PC-3 (cell line): ENCODE measurements at places on chromosomes 4 and X. TPM values are rescaled to one million over a fixed set of nuclear protein-coding genes. Genes with fewer than 3 reads are reported as not detected.
A peak's percentile ranks its signal among the peaks of the same experiment; 100 is the strongest.

SLC34A2 gene
- total RNA-seq: not detected in 2 replicates

DNA sequence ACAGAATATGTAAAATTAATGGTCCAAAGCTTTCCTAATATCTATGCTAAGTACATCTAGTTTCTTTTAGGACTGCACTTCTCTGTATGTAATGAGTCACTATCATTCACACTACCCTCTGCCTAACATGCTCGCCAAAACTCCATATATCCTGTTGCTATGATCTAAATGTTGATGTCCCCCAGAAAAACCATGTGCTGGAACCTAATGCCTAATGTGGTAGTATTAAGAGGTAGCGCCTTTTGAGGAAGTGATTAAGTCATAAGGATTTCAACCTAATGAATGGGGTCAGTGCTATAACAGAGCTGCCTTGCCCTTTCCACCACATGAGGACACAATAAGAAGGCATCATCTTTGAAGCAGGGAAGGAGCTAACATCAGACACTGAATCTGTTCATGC is 34.9 kb upstream of the NFKB1 start:
- H3K36me3 ChIP-seq: no peaks in the 10 kb centered on the region
- no peak overlapping the region for H3K27ac ChIP-seq
- H3K27me3 ChIP-seq: no peaks in the 10 kb centered on the region

CXCL3 gene
- total RNA-seq: 25.1 and 28.9 TPM in 2 replicates

DNA sequence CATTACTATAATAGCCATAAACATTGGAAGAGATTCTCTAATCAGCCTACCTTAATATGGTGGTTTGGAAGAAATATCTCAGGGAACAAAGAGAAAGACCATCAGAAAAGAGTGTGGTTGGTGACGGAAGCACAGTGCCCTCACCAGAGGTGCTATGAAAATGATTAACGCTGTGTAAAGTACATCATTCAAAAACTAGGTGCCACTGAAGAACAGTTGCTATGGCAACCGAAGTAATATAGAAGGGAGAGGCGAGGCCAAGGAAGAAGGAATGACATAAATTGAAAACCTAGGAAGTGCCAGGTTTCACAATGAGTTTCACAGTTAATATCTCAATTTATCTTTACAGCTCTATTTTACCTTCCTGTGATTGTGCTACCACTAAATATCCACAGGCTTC is 57.0 kb upstream of the ARSJ start:
- DNase-seq: no peak
- no peak overlapping the region for H3K4me3 ChIP-seq
- H3K27ac ChIP-seq: no peak overlapping the region
- H3K27me3 ChIP-seq: no peaks in the 10 kb centered on the region

NPNT gene
- total RNA-seq: 29.7 and 34.5 TPM in 2 replicates

GRCh38 chr4:109607976-109608375 is 47.9 kb downstream of the MCUB start:
- no peak overlapping the region for H3K4me3 ChIP-seq
- no peaks in the 10 kb centered on the region for H3K4me1 ChIP-seq
- no peak for DNase-seq
- H3K27me3 ChIP-seq: no peaks in the 10 kb centered on the region
- H3K36me3 ChIP-seq: no peaks in the 10 kb centered on the region
- H3K27ac ChIP-seq: no peak overlapping the region

DNA sequence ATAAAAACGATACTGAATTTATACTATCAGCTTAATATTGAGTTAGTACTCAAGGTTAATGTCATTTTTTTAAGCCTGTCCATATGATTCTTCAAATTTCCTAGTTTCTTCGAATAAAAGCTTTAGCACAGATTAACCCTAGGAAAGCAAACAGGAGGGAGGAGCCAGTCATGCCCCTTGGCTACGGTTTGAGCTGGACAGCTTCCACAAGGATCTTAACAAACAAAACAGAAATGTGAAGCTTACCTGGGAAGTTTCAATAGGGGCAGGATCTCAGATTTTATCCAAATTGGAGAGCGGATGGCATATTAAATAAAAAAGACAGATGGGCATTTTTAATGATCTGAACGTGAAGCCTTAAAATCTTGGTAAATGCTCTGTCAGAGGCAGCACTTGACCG is 2.3 kb downstream of the NWD2 start:
- no peak overlapping the region for H3K27ac ChIP-seq
- H3K4me1 ChIP-seq: no peaks in the 10 kb centered on the region
- no peaks in the 10 kb centered on the region for H3K36me3 ChIP-seq
- H3K4me3 ChIP-seq: no peak overlapping the region
- peaks cover 27% of the 10 kb centered on the region for H3K27me3 ChIP-seq
- peak; percentile 20 for DNase-seq

- no peak overlapping the region for H3K27ac ChIP-seq
- no peaks in the 10 kb centered on the region for H3K4me1 ChIP-seq
- DNase-seq: no peak
- H3K27me3 ChIP-seq: no peaks in the 10 kb centered on the region
Observed at GRCh38 chrX:10111364-10112148, 45.2 kb upstream of the CLCN4 start.

GRCh38 chr4:126441173-126442035 is 1126.6 kb downstream of the FAT4 start:
- no peak overlapping the region for H3K27ac ChIP-seq
- H3K27me3 ChIP-seq: no peaks in the 10 kb centered on the region
- H3K4me3 ChIP-seq: no peak overlapping the region
- no peaks in the 10 kb centered on the region for H3K4me1 ChIP-seq
- DNase-seq: no peak

- H3K36me3 ChIP-seq: no peaks in the 10 kb centered on the region; the same call in 1 of the 2 replicates
- H3K27me3 ChIP-seq: no peaks in the 10 kb centered on the region
- no peak for DNase-seq
- no peak overlapping the region for H3K27ac ChIP-seq
- no peak overlapping the region for H3K4me3 ChIP-seq
Observed at GRCh38 chr4:4424499-4425115, 37.7 kb downstream of the NSG1 start.

ADGRG2 gene
- total RNA-seq: 1.1 and 1.4 TPM in 2 replicates

OCRL gene
- 18.7 and 19.4 TPM in 2 replicates for total RNA-seq

DNA sequence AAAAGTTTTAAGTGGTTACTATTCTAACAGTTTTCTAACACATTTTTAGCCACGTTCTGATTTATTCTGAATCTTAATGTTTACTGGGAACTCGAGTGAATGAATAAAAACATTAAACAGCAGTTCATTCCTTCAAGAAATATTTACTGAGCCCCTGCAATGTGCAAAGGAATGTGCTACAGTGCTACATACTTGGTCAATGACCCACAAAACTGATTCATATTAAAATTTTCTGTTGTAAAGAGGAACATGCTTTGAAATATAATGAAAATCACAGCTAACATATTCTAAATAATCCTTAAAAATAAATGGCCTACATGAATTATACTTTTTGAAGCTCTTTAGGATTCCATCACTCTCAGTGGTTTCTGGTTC is 78.7 kb downstream of the ARAP2 start:
- H3K27ac ChIP-seq: no peak overlapping the region
- H3K36me3 ChIP-seq: no peaks in the 10 kb centered on the region
- no peak overlapping the region for H3K4me3 ChIP-seq
- H3K27me3 ChIP-seq: no peaks in the 10 kb centered on the region

DNA sequence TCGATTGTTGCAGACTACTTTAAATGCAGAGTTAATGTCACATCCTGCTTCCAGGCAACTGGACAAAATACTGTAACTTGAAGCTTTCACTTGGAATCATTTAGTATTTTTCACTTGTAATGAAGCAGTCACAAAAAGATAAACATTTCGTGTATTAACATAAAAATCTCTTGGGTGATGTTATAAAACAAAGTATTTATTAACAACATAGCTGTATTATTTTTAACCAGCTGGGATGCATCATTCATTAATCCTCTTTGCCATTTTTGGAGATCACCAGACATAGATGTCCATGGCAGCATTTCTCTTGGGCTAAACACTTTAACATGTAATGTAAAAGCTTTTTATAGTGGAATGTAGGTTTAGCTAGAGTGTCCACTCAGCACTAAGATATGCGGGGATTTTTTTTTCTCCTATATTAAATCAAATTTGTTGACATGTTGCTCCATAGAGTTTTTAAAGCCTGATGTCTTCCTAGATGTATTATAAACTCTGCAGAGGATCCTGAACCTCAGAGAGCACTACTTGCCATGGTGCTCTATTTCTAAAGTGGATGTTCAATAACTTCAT is 193.7 kb upstream of the SPANXN4 start:
- no peaks in the 10 kb centered on the region for H3K36me3 ChIP-seq
- H3K27ac ChIP-seq: no peak overlapping the region
- no peaks in the 10 kb centered on the region for H3K27me3 ChIP-seq
- DNase-seq: no peak
- no peaks in the 10 kb centered on the region for H3K4me1 ChIP-seq
- H3K4me3 ChIP-seq: no peak overlapping the region

DNA sequence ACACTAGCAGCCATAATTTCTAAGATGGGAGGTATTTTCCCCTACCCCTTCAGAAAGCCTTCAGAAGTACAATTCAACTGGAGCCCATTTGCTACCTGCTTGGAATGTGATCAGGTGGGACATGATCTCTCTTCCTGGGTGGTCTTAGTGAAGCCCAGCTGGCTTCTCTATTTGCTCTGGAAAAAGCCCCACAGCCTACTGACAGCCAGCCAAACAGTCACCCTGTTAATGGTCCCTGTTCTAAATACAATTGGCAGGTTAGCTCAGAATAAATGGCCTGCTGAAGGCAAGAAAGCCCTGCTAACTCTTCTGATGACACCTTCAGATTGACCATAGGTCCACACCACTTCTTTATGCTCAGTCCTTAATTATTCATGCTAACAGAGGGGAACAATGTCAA is 39.9 kb downstream of the HS6ST2 start:
- no peaks in the 10 kb centered on the region for H3K36me3 ChIP-seq
- no peak overlapping the region for H3K4me3 ChIP-seq
- H3K4me1 ChIP-seq: no peaks in the 10 kb centered on the region
- no peak overlapping the region for H3K27ac ChIP-seq
- no peak for DNase-seq

DNA sequence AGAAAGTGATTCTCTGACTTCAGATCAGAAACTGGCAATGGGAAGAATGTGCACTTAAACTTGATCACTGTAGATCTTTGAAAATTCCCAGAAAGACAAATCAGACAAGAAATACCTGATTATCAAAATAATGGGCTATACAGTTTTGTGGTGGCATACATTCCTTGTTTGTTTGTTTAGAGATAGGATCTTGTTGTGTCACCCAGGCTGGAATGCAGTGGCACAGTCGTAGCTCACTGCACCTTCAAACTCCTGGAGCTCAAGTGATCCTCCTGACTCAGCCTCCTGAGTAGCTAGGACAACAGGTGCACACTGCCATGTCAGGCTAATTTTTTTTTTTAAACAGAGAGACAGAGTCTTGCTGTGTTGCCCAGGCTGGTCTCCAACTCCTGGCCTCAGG is 81.0 kb upstream of the SPRY1 start:
- H3K4me1 ChIP-seq: peaks cover 11% of the 10 kb centered on the region; the same call in 1 of the 2 replicates
- DNase-seq: peak; percentile 78
- H3K4me3 ChIP-seq: no peak overlapping the region
- H3K36me3 ChIP-seq: no peaks in the 10 kb centered on the region

DNA sequence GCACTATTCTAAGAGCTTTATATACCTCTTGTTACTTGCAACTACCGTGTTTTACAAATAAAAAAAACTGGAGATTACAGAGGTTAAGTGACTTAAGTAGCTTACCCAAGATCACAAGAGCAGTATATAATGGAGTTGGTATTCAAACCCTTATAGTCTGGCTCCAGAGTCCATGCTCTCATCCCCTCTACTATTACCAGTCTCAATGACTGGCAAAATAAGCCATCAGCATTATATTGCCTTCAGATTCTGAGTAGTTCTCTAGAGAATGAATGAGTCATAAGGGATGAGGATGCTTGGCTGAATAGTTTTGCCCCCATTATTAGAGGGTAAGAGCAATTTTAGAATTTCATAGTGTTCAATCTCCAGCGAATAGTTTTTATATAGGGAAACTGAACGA is 170.1 kb upstream of the ATOH1 start:
- peak; percentile 19 for DNase-seq
- H3K36me3 ChIP-seq: no peaks in the 10 kb centered on the region
- no peak overlapping the region for H3K4me3 ChIP-seq
- no peak overlapping the region for H3K27ac ChIP-seq
- no peaks in the 10 kb centered on the region for H3K27me3 ChIP-seq

DNA sequence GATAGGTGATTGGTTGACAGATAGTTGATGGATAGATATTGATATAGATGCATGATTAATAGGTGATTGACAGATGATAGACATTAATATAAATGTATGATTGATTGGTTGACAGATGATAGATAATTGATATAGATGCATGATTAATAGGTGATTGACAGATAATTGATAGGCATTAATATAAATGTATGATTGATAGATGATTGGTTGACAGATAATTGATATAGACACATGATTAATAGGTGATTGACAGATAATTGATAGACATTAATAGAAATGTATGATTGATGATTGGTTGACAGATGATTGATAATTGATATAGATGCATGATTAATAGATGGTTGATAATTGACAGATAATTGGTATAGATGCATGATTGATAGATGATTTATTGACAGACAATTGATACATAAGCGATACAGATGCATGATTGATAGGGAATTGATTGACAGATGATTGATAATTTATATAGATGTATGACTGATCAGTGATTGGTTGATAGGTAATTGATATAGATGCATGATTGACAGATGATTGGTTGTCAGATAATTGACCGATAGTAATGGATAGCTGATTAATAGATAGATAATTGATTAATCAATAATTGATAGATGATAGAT is 44.9 kb upstream of the PPP2R3B start:
- peaks cover 8% of the 10 kb centered on the region for H3K27me3 ChIP-seq
- no peak overlapping the region for H3K27ac ChIP-seq
- H3K4me1 ChIP-seq: no peaks in the 10 kb centered on the region
- no peak overlapping the region for H3K4me3 ChIP-seq
- no peak for DNase-seq

DNA sequence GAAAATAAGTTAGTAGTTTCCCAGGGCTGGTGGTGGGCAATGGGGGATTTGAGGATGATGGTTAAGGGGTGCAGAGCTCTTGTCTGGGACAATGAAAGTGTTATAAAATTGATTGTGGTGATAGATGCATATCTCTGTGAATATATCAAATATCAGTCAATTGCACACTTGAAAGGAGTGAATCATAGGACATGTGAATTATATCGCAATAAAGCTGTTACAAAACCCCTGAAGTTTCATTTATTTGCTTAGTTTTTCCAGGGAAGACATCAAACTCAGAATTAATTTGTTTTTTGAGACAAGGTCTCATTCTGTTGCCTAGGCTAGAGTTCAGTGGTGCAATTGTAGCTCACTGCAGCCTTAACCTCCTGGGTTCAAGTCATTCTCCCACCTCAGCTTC is 17.9 kb upstream of the YIPF6 start:
- no peaks in the 10 kb centered on the region for H3K36me3 ChIP-seq
- H3K27ac ChIP-seq: no peak overlapping the region
- H3K27me3 ChIP-seq: no peaks in the 10 kb centered on the region
- no peaks in the 10 kb centered on the region for H3K4me1 ChIP-seq
- DNase-seq: no peak

DNA sequence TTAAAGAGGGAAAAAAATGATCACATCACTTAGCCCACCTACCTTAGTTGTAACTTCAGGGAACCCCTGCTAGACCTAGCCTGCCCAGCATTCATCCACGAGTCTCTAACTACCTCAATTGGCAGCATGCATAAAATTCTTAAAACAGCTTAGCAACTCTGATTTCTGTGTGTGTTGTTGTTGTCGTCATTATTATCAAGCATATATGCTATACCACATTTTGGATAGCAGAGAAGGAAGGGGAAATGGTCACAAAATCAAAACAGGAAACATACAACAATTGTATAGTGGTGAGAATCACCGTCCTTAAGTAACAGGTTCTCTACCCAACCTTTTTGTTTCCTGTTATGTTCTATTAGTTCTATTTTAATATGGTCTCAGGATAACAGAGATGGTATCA is 2.7 kb upstream of the ACOT9 start:
- no peaks in the 10 kb centered on the region for H3K27me3 ChIP-seq
- H3K4me3 ChIP-seq: no peak overlapping the region
- H3K27ac ChIP-seq: no peak overlapping the region
